ENCODE measurements at places on chromosomes 16 and 17.

DNA sequence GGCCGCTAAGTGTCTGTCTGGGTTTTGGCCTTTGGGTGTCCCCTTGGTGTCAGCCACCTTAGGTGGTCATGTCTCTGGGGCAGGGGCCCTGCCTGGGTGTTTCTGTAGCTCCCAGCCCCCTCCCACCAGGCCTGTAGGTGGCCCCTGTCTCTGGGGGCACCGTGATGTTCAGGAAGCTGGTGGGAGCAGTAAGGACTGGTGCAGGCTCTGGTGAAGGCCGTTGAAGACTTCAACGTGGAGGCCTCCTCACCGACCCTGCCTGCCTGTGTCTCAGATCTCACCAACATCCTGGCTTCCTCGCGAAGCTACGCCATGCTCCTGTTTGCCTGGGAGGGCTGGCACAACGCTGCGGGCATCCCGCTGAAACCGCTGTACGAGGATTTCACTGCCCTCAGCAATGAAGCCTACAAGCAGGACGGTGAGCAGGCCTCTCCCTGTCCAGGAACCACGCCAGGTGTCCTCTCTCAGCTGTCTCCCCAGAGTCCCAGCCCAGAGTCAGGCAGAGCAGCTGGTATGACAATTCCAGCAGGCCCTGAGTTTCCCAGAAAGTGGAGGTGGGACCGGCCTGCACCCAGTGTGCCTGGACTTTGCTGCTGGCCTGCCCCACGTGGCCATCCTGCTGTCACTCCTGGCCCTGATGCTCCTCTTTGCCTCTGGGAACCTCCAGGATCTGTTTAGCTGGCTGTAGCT lies 2.8 kb downstream of the ACE start:
- no peak for DNase-seq

DNA sequence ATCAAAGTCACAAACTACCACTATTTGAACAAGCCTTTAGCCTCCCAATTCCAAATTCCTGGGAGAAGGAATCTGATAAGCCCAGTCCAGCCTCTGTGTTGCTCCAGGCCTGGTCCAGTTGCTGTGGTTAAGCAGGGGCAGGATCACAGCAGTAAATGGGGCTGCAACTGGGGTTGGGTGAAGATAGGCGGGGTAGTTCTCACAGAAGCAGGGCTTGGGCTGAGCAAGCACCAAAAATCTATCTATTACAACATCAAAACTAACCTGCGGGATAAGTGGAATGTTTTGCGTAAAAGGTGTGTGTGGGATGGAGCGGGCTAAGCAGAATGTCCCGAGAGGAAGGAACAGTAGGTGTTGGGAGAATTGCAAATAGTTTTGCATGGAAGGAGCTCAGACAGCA lies 23.0 kb upstream of the RNF135 start:
- no peak for DNase-seq

GRCh38 chr17:29115961-29116803 lies 64.0 kb downstream of the MYO18A start:
- peak; percentile 41 for DNase-seq

GRCh38 chr17:78783711-78784324 lies 1.7 kb upstream of the CYTH1 start:
- DNase-seq = no peak

All from T-helper 2 cell (primary cell).